SK-MEL-5 (cell line): ENCODE measurements at places on chromosomes 16 and 17. TPM values are rescaled to one million over a fixed set of nuclear protein-coding genes. Genes with fewer than 3 reads are reported as not detected.

CAVIN1 gene
- 10.0 and 11.2 TPM in 2 replicates for total RNA-seq

RAP1GAP2 gene
- 1.7 and 2.0 TPM in 2 replicates for total RNA-seq

DNA sequence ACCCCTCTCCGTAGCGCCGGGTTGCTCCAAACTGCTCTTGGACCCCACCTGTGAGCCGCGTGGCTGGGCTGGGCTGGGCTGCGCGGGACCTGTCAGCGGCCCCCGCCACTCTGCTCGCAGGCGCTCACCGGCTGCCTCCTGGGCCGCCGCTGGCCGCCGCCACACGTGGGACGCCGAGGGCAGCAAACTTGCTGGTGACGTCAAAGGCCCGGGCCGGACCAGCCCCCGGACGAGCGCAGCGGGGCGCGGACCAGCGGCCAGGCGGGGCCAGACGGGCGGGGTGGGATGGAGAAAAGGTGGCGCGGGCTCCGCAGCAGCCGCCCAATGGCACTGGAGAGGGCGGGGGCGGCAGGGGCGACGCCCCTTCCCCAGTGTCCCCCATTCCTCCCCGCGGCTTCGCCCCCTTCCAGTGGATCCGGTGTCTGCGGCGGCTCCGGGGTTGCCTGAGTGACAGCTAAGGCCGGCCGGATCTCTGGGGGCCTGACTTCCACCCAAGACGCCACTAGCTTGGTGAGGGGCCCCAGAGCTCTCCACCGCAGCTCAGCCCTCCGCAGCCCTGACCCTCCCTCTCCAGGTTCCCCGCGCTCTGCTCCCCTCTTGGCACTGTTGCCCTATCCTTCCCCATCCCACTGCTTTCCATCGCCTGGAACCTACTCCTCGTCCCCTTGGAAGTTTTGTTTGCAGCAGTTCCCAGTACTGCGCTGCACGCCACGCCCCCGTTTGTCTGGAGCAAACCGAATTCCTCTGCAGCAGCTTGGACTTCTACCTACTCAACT lies at the start of gene HS3ST3A1:
Gene HS3ST3A1, minus strand, starts transcription at position 154 of the 776 bp plus-strand sequence. CDS start 800 bp downstream, outside the sequence.
- DNase-seq: no peak

GRCh38 chr17:7260651-7261378 lies 1.5 kb downstream of the CLDN7 start:
- DNase-seq: no peak

- no peak for DNase-seq
Measured at GRCh38 chr16:89478576-89479221, 11.7 kb downstream of the ANKRD11 start.

DNA sequence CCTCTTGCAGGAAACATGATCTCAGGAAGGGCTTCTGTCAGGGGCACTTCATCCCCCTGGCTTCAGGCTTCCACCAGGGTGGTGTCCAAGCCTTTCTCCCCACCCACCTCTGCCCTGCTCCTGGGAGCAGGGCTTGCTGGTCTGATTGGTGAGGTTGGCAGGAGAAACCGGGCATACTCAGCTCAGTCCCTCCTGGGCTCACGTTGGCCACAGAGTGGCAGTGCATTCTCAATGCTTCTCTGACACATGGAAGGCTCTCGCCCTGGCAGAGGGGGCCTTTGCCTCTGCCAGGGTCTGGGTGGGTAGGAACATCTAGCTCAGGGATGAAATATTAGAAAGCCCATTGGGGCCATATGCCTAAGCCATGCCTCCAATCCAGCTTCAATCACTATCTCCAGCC lies 142.8 kb downstream of the AXIN2 start:
- DNase-seq: peak; percentile 48

DNA sequence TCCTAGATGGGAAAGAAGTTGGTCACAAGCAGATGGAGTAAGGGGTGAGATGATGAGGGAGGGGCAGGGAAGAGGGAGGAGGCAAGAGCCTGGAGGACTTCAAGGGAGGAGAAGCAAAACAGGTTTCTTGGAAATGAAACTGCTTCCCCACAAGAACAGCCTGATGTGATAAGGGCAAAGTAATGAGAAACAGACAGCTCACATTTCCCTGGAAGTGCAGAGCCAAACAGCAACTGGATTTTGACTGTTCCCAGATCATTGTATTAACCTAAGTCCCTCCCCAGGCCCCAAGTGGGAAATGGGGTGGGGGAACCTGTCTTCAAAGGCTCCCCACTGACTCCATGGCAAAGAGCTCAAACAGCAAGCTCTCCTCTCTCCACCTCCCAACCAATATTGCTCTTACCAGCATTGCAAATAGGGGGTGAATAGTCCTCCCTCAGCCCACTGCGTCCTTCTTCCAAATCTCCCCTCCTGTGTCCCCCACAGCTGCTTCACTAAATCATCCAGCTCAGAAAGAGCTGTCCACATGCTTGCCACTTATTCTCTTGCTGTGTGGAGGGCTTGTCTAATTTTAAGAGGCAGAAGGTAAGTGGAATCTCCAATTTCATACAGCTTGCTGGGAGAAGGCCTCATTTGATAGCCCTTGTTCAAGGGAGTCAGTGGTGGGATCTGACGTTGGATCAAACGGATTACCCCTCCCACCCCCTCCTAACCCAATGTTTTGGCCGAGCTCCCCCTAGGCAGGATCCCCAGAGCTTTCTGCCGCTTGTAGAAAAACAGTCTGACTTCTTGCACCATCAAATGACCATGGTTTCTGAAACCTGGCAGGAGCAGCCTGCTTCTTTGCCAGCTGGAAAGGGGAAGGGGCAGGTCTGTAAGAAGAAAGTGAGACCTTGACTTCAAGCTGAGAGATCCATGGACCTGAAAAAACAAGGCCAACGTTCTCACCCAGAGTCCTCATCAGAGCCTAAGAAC lies 56.3 kb upstream of the SMIM36 start:
- no peak for DNase-seq

CCT6B gene
- total RNA-seq: 0.96 and 1.4 TPM in 2 replicates

- no peak for DNase-seq
Measured at GRCh38 chr16:88651989-88652761, 1.3 kb upstream of the CYBA start.

GRCh38 chr16:754656-755055 lies 5.9 kb upstream of the MSLN start:
- DNase-seq: no peak

DNA sequence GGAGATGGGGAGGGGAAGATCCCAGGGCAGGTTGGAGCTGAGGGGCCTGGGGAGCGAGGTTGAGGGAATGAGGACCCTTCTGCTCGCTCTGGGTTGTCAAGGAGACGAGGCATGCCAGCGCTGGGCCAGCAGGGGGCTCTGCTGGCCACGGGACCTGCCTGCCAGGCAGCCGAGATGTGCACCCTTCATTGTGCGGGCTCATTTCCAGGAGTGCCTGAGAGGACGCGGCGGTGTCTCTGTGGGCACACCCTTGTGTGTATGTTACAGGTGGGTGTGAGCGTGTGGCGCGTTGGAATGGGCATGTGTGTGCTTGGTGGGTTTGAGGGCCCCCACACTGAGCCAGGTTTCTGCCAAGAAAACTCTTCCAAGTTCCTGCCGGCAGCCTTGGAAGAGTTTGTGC lies 15.9 kb downstream of the ARHGAP23 start:
- DNase-seq: peak; percentile 71

GRCh38 chr17:28497931-28498330 lies 8.2 kb upstream of the FOXN1 start:
- DNase-seq: no peak

DNA sequence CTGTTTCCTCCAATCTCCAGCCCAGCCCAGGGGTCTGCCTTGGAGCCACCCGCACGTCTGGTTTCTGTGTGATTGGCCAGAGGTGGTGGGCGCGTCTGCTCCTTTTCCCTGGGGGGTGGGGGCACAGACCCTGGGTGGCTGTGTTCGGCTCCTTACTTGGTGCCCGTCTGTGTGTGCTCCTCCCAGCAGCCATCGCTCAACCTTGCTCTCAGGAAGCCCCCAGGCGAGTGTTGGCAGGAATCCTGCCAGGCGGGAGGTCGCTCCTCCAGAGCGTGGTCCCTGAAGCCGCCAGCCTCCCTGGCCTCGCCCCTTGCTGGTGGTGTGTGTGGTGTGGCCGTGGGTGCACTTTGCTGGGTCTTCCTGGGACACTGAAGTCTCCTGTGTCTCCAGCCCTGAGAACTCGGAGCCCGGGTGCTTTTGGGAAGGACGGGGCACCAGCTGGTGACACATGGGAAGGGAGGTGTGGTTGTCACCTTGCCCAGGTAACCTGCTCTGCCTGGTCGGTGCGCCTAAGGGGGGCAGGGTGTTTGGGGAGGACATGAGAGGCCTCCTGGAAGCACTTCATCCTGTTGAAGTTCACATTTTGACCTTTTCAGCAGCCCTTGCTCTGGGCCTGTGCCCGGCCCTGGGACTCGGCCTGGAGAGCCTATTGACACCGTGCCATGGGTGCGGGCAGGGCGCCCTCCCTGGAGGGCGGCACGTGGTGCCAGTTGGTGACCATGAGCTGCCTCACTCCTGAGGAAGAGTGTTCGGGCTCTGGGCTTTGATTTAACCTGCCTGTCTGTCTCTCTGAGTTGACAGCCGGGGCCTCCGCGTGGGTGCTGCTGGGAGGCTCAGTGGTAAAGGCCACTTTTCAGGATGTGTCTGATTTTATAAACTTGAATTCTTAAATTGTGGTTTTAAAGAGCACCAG lies 49.0 kb upstream of the ZNF750 start:
- no peak for DNase-seq

DNA sequence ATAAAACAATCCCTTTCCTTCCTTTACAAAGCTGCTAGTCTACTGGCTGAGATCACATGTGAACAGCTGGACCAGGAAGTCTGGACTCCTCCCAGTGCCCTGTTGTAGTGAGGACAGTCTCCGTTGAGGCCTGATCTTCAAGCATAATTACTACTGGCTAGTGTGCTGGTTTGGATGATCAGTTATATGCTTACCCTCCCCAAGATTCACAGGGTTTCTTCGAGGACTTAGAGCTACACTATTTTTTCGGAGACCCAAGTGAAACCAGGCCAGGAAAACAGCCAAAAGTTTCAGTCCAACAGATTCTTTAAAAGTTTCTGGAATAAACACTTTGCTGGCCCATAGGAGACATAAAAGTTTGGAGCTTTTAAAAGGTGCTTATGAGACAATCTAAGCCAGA lies 194.9 kb upstream of the CDH11 start:
- DNase-seq: no peak

DNA sequence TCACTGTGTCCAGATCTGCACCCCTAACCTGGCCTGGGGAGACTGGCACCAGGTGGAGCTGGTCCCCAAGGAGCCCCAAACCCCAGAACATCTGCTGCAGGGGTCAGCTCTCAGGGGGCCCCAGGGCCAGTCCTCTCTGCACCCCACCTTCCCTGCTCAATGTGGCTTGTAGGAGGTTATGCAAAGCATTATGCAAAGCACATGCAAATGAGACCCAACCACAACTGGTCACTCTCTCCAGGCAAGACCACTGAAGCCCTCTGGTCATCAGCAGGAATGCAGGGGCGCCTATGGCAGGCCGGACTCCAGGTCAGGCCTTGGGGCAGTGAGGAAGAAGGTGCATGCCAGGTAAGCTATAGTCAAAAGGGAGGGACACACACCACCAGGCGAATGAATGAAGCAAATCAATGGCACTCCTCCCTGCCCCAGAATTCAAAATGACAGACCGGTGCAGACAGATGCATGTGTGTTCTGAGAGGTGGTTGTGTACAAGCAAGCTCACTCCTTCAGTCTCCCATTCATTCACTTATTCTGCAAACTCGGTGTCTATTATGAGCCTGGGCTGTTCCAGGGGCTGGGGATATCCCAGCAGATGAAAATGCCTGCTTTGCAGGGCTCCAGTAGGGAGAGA lies 48.0 kb downstream of the TMEM235 start:
- no peak for DNase-seq

DNA sequence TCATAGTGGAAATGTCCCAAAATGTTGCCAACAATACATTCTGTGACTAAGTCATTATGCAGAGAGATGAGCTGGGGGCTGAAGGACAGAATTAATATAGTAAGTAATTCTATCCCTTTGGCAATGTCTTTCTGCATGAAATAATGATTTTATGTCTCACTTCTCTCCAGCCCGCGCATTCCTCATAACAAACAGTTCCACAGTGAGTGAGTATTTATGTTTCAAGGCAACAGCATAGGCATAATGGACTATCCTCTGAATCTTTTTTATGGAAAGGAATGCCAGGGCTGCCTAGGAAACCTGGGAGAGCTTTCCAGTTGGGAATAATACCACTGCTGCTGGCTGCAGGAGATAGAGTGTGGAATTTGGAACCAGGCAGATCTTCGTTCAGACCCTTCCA lies 477.7 kb downstream of the HS3ST4 start:
- DNase-seq: no peak

- no peak for DNase-seq
Measured at GRCh38 chr16:84259691-84260090, 19.9 kb upstream of the KCNG4 start.

MILR1 gene
- not detected in 2 replicates for total RNA-seq

DNA sequence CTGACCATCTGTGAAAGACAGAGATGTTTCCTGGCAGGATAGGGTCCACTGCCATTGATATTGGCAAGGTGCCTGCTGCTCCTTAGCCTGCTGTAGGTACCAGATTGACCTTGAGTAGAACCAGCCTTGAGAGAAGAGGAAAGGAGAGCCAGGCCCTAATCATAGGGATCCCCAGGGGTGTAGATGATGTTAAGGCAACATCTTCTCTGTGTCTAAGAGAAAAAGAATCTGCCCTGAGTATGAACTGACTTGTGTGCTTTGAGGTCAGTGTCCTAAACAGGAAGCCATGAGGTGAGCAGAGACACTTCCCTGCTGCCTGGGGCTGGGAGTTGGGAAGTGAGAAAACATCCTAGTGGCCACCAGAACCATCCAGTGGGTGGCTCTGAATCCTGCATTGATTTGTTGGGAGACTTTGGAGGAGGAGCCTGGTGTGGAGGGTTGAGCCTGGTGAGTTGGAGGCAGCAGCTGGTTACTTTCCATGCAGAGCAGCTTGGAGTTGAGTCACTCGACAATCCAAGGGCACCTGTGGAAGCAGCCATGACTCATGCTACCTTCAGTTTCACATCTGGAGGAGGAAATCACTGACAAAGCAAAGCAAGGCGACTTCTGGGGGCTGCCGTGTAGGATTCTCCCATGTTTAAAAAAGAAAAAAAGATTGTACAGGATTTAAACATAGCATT lies 47.8 kb downstream of the BMERB1 start:
- DNase-seq: peak; percentile 65

GRCh38 chr16:68389006-68389405 lies 59.3 kb downstream of the SMPD3 start:
- DNase-seq: no peak

DNA sequence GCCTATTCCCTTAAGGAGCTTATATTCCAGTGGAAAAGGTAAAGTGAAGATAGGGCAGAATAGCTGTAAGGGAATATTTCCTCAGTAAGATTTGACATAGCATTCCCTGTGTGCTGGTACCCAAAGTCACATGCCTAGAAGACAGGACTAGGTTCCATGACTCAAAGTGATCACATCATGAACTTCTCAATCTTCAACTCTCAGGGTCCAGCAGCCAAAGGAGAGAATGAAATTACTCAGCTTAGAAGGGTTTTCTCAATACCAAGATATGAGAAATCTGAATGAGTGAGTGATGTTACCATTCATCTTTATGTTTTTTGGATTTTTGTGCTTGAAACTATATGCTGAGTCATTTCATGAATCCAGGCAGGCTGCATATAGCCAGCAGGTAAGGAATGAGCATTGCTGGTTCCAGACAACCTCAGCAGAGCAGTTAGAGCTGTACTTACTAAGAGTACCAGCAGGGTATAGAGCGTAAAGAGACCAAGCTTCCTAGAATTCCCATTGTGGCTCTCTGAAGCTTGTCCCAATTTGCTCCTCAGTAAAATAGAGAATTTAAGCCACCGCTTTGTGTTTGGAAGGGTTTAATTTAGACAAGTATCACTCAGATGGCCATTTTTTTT lies 91.1 kb downstream of the ANKFN1 start:
- no peak for DNase-seq
